ENCODE measurements at places on chromosomes 3 and 15.

DNA sequence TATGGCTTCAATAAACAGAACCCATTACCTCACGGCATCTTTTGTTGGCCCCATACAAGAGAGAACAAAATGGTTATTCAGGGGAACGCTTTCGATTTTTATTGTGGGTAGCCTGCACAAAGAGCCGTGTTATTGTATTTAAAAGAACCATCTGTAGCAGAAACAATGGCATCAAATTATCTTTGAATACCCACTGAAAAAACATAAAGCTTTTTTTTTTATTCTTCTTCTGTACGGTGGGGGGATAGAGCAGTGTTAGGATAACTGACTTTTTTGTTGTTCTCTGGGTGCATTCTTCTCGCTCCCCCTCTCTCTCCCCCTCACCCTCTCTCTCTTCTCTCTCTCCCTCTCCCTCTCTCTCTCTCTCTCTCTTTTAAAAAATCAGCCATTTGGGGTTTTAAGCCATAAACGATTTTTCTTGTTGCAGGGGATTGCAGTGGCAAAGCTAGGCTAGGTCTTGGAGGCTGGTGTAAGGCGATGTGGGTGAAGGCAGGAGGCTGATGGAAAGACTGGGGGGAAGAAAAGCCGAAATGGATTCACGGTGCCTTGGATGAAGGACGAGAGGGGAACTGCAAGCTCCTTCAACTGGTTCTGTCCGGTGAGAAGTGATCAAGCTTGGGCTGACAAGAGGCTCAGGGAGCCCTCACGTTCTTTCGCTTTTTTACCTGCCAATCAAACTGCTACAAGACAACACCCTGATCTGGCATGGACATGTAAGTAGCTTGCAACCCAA is 12.4 kb upstream of the SOX2 start:
- DNase-seq: no peak

GRCh38 chr3:145936971-145937370 is 224.0 kb downstream of the PLOD2 start:
- DNase-seq: no peak

DNA sequence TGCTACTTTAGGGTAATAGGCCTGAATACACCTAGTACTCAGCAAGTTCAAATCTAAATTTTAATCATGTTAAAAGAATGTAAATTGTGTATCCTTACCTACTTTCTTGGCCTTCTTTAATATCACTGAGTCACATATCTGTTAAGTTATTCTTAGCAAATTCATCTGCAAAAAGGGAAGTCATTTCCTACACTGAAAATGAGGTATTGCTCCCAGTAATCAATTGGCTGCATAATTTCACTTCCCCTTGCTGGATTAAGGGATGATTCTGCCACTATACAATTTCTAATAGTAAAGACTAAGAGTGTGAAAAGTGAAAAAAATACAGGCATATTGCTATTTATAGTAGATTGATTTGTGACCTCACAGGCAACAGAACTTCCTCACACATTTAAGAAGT is 47.8 kb downstream of the CCDC54 start:
- DNase-seq: no peak

- DNase-seq: no peak
Observed at GRCh38 chr3:88025001-88025552, 33.7 kb downstream of the CGGBP1 start.

GRCh38 chr3:62625268-62625667 is 249.9 kb downstream of the CADPS start:
- no peak for DNase-seq

GRCh38 chr3:54736459-54736858 is 191.4 kb downstream of the LRTM1 start:
- DNase-seq: no peak

- DNase-seq: no peak
Observed at GRCh38 chr3:149895339-149895738, 75.4 kb downstream of the PFN2 start.

GRCh38 chr3:37639922-37640321 is 221.8 kb upstream of the CTDSPL start:
- DNase-seq: no peak

DNA sequence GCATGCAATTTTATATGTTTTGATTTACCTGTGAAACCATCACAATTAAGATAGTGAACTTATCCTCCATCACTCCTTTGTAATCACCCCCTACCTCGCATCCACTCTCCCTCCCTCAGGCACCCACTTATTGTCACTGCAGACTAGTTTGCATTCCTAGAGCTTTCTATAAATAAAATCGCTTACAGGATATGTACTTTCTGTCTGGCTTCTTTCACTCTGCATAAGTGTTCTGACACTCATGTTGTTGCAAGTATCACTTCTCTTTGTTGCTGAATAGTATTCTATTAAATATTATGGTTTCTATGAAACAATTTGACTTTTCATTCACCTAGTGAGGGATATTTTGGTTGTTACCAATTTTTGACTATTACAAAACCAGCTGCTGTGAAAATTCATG is 139.3 kb downstream of the RSRC1 start:
- no peak for DNase-seq

GRCh38 chr15:35596285-35596684 is 50.3 kb upstream of the DPH6 start:
- no peak for DNase-seq

DNA sequence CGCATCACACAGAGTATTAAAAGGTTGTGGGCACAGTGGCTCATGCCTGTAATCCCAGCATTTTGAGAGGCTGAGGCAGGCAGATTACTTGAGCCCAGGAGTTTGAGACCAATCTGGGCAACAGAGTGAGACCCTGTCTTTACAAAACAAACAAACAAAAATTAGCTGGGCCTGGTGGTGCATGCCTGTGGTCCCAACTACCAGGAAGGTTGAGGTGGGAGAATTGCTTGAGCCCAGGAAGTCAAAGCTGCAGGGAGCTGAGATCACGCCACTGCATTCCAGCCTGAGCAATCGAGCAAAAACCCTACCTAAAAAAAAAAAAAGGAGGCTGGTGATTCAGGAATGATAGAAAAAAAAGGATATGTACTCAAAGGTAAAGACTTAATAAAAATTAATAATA is 28.2 kb upstream of the ST6GAL1 start:
- DNase-seq: no peak

- DNase-seq: no peak
Observed at GRCh38 chr3:32128936-32129335, 22.5 kb downstream of the GPD1L start.

GRCh38 chr3:54681706-54682105 is 246.2 kb downstream of the LRTM1 start:
- no peak for DNase-seq

- DNase-seq: no peak
Observed at GRCh38 chr3:164897342-164897741, 181.0 kb downstream of the SI start.

- no peak for DNase-seq
Observed at GRCh38 chr3:141710888-141711616, 27.0 kb upstream of the RNF7 start.

GRCh38 chr15:90201130-90201943 is at the start of gene SEMA4B:
TSS of gene SEMA4B (plus strand) at chr15:90201330. CDS start at chr15:90201579, 249 bp downstream.
- DNase-seq: peak; percentile 62

DNA sequence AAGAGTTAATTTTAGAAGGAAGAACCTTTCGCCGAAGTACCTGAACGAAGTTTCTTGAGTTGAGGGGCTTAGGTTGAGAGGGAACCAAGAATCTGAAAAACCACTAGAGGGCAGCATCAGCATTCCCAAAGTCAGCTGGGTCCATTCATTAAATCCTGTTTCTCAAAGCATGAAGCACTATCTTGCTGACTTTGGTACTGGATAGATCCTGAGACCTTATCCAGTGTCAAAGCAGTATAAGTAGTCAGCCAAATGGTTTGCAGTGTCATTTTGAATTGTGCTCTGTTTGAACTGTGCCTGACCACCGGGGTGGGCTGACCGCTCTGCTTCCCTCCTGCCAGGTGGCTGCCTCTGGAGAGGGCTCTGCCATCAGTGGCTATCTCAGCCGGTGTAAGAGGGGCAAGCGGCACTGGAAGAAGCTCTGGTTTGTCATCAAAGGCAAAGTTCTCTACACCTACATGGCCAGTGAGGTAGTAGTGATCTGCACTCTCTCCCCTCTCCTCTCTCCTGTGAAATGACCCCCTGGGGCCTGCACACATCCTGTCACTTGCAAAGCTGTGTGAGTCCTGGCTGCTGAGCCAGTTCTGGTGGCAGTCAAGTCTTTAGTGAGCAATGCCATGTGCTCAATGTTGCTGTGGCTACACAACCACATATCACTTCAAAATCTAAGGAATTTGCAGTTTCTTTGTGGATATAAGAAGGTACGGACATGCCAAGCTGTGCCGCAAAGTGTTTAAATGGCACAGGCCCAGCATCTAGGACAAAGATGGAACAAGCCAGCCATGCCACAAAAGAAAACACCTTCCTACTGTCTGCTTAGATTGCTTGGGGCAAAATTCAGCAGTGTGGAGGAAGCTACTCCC is 21.4 kb upstream of the NR2C2 start:
- DNase-seq: no peak

- no peak for DNase-seq
Observed at GRCh38 chr3:108099244-108099643, 8.4 kb upstream of the CD47 start.

DNA sequence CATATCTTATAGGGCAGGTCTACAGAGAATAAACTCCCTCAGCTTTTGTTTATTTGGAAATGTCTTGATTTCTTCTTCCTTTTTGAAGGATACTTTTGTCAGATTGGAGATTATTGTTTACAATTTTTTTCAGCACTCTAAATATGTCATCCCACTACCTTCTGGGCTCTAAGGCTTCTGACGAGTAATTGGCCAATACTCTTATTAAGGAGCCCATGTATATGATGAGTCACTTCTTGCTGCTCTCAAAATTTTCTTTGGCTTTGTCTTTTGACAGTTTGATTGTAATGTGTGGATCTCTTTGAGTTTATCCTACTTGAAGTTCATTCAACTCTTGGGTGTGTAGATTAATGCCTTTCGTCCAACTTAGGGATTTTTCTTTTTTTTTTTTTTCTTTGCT is 28.9 kb upstream of the CD200R1L start:
- no peak for DNase-seq

- DNase-seq: no peak
Observed at GRCh38 chr15:58423831-58424608, 7.8 kb upstream of the LIPC start.

DNA sequence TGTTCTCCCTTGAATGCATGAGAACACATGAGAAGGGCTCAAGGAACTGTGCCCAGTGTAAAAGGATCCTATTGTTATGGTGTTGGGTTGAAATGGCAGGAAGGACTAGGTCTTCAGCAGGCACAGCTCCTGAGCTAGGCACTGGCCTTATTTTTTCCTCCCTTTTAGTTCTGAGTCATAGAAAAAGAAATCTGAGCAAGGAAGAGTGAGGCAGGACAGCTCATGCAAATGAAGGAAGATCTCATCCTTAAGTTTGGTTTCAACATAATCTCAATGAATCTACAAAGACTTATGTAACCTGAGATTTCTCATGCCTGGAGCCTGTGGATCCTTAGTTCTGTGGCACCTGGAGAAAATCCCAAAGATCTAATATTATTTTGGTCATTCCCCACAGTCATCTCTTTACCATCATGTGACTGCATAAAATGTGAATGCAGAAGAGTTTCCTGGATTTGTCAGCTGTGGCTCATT is 188.6 kb upstream of the TBL1XR1 start:
- no peak for DNase-seq

GRCh38 chr3:1272546-1273265 is 179.9 kb downstream of the CNTN6 start:
- no peak for DNase-seq

GRCh38 chr3:119700269-119700919 is 2.4 kb upstream of the CFAP91 start:
- DNase-seq: peak; percentile 36

DNA sequence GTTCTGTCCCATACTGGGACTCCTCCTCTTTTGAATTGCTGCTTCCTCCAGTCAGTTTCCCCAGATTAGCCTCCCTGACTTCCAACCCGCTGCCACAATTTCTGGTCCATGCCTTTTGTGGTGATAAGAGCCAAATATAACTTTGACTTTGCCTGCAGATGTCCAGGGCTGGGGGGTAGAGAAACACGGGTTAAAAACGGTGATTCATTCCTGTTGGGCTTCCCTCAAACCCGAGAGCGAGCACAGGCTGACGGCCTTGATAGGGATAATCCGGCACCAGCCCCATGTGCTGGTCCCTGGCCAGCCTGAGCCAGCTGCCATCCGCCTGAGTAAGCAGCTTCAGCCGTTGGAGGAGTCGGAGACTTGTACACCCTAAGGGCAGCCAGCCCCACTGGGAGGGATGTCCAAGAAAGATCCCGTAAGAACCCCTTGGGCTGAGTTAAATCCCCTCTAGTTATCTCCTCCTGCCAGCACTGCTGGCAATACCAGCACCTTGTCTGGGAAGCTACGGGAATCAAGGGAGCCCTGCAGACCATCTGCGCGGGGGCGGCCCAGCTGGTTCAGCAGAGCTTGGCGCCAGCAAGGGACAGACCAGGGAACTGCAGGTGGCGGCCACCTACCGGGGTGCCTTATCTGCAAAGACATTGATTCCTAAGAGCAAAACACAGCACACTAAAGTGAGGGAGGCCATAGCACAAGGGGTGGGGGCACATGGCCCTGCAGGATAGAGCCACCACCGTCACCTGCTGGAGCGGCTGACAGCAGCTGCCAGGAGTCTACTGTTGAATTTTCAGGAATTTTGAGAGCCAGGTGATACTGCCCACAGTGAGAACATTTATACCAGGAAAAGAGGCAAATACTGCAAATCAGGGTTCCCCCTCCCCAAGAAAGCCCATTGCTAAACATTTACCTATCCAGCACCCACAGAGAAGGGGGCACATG is 18.1 kb downstream of the CSPG4 start:
- DNase-seq: no peak

DNA sequence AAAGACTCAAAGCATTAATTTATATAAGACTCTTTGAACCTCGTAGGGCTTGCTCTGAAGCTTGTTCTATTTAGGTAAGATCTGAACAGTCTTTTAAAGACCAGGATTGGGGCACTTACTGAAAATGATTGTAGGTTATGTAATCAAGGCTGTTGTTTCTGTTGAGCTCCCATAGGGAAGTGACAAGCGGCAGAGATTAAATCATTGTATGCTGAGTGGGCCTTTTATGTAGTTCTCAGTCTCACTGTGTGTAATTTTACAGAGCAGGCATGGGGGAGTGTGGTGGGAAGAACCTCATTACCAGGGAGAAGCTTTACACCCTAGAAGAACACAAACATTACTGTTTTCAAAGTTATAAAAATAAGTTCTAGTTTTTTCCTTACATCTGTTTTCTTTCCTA is 160.0 kb upstream of the SNTN start:
- DNase-seq: no peak

DNA sequence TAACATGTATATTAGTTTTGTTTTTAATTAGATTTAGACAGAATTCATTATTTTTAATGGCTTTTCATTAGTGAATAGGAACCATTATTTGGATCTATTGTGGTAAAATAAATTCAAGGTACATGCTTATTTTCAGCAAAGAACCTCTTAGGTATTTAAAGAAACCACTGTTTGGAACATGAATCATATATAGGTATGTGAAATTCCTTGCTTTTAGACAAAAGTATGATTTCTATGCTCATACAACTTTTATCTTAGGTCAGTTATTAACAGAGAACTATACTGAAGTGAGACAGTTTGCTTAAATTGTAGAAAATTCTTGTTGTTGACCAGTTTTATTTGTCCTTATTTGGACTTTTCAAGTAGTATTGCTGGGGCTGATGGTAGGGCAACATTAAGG is 389.9 kb downstream of the FEZF2 start:
- no peak for DNase-seq

- no peak for DNase-seq
Observed at GRCh38 chr15:50181969-50182218, at the start of gene SLC27A2. TSS of gene SLC27A2 (plus strand) at chr15:50182196. CDS start at chr15:50182428, 232 bp downstream.
